Activated CD4-positive, alpha-beta memory T cell treated with anti-CD3 and anti-CD28 coated beads, Interleukin-2, amount 10 ng/mL, durations not matched to agents 7 days and 5 days (primary cell): ENCODE measurements at places on chromosomes 1 and 21.

DNA sequence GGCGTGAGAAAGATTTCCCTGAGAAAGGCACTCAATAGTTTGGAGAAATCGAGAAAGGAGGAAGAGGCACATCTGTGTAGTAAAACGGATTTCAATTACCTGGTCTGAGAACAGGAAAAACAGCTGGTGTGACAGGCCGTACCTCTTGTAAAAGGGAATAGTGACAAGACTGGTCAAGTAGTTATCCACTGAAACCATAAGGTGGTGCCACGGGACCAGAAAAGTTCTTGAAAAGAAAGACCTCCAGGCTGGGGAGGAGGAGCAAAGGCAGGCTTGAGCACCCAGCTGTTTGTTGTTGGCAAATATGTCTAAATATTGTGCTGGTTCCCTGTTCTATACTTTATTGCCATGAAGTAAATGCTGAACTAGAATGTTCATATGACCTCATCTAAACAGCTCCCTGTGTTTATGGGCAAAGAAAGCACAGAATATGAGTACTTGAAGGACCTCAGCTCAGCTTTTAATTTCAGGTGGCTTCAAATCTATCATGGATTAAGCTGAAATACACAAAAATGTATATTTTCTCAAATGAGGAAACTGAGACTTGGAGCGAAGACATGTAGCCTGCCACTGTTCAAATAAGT, 4.0 kb downstream of the HAO2 start:
- no peak for DNase-seq

DNA sequence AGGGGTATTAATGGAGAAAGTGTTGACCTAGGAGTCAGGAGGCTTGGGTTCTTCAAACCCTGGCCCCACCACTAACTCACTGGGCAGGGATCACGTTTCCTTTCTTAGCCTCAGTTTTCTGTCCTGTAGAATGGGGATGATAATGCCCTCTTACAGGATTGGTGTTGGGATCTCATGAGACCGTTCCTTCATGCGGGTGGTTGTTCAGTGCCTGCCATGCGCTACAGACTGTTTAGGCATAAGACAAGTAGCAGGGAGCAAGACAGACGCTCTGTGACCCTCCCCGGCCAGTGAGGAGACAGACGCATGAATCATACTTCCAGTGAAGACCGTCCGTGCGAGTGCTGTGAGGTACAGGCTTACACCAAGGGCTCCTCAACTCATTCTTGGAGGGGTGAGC, 81.7 kb downstream of the MAN1C1 start:
- DNase-seq = no peak

- DNase-seq = no peak
These were observed 1214.9 kb downstream of the PLA2G4A start for GRCh38 chr1:188043536-188044245.

DNA sequence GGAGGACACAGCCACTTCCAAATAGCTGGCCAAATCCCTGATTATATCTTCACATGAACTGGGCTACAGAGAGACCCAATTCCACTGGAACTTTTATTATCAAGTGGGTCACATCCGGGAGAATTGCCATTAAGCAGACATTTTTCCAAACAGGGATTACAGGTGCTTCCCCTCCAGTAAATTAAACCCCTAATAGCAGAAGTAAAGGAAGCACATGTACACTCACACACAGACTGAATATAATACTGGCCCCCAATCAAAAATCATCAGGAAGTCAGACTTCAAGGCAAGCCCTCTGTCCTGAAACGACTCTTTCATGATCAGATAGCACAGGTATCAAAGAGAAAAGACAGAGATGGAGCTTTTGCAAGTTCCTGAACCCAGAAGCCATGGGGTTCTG, 118.6 kb upstream of the PPP2R5A start:
- DNase-seq = no peak

DNA sequence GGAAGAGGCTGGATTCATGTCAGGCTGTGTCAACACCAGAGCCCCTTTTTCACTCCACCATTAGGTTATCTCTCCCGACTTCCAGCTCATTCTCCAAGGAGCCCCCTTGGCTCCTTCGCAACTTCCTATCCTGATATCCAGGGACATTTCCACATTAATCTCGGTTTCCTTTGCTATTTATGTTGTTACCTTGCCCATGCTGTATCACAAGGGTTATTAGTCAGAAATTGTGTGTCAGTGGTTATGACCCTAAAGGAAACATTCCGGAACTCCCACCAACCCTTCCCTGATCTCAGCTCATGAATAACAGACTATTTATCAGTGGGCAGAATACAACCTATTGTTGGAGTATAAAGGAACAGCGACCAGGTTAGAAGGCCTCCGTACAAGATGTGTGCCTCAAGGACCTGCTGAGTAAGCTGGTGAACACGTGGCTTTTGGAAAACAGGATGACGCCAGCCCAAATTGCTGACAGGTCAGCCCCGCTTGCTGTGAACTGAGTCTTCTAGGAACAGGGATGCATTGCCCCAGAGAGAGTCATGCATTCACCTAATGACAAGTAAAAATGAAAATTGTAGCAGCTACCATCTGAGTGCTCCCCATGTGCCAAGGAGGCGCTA, 121.5 kb downstream of the PLPP3 start:
- DNase-seq = no peak

GRCh38 chr1:63847308-63847910, 73.6 kb downstream of the ROR1 start:
- no peak for DNase-seq

- DNase-seq = no peak
These were observed 11.4 kb downstream of the THBS3 start for GRCh38 chr1:155196103-155196892.

GRCh38 chr1:192766009-192766625, 42.7 kb upstream of the RGS2 start:
- DNase-seq = no peak

- no peak for DNase-seq
These were observed 122.8 kb downstream of the SDCCAG8 start for GRCh38 chr1:243378669-243379068.

- DNase-seq = no peak
These were observed 112.1 kb downstream of the PCNX2 start for GRCh38 chr1:233183226-233184020.

GRCh38 chr21:43893536-43894205, 28.6 kb downstream of the AGPAT3 start:
- DNase-seq = peak; percentile 54

DNA sequence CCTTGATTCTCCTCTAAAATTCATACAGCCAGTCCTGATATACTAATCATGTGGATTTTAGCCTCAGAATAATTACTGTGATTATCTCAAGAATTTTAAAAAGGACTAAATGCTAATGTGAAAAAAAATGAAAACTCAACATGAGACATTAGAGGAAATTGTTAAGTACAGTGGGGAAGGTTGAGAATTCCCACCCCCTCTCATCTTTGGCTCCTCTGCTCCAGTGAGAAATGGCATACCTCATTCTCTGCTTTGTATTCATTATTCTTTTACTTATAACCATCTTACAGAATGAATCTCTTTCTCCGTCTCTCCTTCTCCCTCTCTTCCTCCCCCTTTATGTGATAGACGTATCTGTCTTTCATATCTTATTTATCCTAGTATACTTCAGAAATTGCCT, 70.9 kb downstream of the DIRAS3 start:
- DNase-seq = no peak

- DNase-seq = no peak
These were observed 34.8 kb downstream of the AK4 start for GRCh38 chr1:65182658-65183268.

DNA sequence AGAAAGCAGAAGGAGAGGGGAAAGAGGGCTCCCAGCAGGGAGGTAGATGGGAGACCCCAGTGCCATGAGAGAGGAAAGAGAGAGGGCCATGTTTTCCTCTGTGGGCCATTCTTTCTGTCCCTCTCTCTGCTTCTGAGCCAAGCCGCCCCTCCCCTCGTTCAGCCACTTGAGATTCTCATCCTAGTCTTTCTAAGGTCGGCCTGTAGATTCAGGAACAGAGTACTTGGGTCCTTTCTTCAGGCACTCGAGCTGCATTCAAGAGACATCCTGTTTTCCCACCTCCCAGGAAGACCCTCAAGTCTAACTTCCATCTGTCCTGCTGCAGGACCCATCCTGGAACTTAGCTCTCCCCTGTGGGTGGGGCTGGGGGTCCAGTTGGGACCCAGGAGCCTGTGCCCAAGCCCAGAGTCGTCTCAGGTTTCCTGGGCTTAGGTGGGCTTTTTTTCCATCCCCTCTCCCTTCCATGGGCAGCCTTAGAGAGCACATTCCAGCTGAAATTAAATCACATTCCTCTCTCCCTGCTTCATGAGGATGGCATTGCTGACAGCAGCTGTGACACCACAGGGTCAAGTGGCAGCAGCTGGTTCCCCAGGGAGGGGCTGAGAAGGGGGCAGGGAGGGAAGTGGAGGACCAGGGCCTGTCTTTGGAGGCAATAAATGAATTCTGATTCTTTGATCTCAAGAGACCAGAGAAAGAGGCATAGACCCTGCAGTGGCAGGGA, 13.0 kb downstream of the NES start:
- no peak for DNase-seq

DNA sequence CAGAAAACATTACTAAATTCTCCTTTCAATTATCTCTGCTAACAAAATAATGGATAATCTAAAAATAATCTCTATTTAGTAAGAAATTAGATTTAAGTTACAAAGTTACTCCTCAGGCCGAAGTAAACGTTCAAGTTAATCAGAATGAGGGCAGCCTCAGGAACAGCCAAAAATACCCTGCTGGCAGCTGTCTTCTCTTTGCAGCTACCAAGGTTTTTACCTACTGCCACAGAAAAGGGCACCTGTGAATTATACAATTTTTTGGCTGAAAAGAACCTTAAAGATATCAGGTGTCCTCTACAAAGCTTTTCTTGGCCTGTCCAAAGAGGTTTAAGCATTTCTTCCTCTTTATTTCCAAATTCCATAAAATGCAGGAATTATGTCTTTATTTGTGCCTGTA, 84.4 kb downstream of the AKT3 start:
- no peak for DNase-seq

DNA sequence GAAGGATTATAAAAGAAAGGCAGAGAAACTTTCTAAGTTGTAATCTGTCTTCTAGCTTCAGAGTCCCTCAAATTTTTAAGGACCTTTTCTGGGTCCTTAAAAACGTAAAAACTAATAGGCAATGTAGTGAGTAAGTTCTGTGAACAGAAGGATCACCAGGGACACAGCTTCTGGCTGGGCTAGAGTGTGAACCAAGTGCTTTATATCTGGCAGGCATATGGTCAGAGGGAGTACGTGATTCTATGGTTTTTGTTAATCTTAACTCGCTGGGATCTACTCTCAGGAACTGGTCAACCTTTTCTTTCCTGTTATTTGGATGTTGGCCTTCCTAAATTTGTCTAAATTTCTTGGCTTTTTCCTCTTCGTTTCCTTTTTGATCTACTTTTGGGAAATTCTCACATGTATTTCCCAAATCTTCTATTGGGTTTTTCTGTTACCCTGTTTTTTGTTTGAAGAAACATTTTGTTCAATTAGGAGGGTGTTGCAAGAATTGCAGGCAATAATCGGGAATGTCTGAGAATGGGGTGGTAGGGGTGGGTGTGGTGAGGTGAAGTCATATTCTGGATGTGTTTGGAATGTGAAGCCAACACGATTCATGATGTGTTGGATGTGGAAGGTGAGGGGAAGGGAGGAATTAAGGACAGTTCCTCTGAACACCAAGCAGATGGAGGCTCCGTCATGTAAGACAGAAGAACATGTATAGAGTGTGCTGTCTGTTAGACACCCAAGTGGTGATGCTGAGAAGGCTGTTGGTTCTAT, 193.2 kb downstream of the FMN2 start:
- DNase-seq = no peak

DNA sequence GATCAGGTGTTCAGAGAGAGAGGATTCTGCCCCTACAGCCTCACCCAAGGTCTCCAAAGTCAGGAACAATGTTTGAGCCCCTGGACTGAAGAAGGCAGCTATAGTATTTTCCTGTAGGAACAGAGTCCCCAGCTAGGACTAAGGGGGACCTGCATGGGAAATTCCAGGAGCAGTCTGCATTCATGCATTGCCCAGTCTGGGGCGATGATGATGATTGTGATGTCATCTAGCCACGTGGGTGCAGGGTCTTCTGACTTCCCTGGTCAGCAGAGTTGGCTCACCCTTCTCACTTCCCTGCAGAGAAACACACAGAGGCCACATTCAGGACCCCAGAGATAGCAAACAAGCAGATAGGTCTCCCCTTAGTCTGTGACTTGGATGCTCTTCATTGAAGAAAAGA, 56.5 kb upstream of the ARTN start:
- DNase-seq = no peak

- DNase-seq = no peak
These were observed 112.4 kb downstream of the PLXNA2 start for GRCh38 chr1:208131621-208132286.

GRCh38 chr1:53419034-53419433, 40.2 kb upstream of the DMRTB1 start:
- DNase-seq = no peak

- no peak for DNase-seq
These were observed 26.9 kb upstream of the H6PD start for GRCh38 chr1:9207715-9208114.

DNA sequence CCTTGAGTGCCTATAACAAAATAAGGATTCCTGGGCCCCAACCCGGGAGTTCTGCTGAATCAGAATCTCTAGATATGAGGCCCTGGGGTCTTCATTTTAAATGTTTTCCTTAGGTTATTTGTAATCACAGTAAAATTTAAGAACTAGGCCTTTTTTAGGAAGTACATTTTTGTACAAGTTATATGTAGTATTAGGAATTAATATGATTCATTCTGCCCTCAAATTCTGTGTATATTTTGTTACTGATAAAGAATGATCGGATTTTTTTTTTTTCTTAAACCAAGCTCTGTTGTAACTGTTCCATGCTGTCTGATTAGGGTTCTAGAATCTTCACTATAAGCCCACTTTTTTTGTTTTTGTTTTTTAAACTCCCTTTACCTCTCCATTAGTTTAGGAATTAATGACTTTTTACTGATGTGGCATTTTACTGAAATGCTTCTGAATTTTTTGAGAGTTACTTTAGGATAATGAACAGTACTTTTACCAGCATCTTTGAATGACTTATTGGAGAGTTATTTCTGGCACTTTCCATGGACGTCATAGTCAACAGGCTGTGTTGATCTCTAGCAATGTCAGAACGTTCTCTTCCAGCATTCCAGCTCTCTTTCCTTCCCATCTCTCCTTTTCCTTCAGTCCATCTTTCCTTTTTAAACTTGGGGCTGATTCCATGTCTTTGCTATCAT, 48.3 kb downstream of the CLIC4 start:
- DNase-seq = no peak

GRCh38 chr1:241608379-241609033, 31.7 kb downstream of the CHML start:
- DNase-seq = no peak
